ENCODE measurements at places on chromosomes 2 and 18.

GRCh38 chr2:147076634-147077033 lies 768.2 kb upstream of the ACVR2A start:
- H3K4me1 ChIP-seq, result no peaks in the 10 kb centered on the region
- DNase-seq, result no peak

DNA sequence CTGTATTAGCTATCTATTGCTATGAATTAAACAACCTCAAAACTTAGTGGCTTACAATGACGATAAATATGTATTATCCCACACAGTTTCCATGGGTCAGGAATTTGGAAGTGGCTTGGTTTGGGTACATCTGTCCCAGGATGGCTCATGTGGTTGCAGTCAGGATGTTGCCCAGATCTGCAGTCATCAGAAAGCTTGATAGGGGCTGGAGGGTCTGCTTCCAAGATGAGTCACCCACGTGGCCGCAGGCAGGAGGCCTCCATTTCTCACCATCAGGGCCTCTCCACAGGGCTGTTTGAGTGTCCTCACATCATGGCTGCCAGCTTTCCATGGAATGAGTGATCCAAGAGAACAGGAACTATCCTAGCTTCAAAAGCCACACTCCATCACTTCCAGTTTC lies 46.4 kb downstream of the CHRNA1 start:
- H3K36me3 ChIP-seq, result no peaks in the 10 kb centered on the region
- H3K27me3 ChIP-seq, result peaks cover 23% of the 10 kb centered on the region
- no peak overlapping the region for H3K27ac ChIP-seq
- peaks cover 6% of the 10 kb centered on the region for H3K4me1 ChIP-seq
- DNase-seq, result no peak

GRCh38 chr2:199057936-199058335 lies 399.8 kb downstream of the SATB2 start:
- no peak for DNase-seq
- H3K4me1 ChIP-seq, result no peaks in the 10 kb centered on the region
- no peaks in the 10 kb centered on the region for H3K27me3 ChIP-seq
- H3K36me3 ChIP-seq, result no peaks in the 10 kb centered on the region

DNA sequence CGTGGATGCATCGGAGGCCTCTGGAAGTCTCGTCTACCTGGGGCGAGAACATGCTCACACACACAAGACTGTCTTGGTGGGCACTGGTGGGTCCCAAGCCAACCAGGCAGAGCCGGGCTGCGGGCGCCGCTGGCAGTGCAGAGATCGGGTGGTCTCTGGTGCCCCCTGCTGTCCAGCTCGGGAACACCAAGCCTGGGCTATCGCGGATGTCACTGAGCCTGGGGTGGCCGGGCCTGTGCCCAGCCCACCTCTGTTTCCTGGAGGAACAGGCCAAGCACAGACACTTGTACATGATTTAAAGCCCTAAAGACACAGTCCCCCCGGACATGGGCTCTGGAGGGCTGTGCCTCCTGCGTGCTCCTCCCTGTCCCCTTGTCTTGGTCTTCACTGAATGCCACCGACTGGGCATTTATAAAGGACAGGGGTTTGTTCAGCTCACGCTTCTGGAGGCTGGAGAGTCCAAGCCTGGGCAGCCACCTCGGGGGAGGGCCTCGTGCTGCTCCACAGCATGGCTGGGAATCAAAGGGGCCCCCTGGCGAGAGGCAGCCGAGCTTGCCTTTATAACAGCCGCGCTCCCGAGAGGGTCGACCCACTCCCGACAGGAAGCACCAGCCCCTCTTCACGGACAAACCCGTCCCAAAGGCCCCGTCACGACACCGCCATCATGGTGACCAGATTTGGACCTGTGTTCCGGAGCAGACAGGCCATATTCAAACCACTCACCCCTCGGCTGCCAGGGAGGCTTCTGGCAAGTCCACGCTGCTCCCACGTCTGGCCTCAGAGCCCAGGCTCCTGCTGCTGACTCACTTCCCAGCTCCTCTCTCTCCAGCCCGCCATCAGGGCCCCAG lies 3.6 kb upstream of the OTOS start:
- peak; percentile 23 for DNase-seq
- H3K27me3 ChIP-seq, result peaks cover 25% of the 10 kb centered on the region
- no peak overlapping the region for H3K27ac ChIP-seq
- no peak overlapping the region for H3K4me3 ChIP-seq

DNA sequence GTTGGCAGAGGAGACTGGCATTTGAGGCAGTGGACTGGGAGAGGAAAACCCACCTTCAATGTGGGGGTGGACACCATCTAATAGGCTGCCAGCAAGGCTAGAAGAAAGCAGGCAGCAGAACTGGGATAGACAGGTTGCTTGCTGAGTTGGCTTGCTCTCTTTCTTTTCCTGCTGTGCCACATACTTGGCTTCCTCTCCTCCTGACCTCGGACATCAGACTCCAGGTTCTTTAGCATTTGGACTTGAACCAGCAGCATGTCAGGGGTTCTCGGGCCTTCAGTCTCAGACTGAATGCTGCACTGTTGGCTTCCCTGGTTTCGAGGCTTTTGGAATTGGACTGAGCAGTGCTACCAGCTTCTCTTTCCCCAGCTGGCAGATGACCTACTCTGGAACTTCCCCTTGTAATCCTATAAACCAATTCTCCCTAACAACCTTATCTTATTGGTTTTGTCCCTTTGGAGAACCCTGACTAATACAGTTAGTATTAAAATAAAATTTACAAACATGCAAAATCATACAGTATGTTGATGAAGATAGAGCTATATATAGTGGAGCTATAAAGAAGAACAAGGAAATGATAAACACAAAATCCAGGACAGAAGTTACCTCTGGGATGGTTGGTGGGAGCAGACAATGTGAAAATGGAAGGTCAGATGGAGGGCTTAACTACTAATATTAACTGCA lies 15.9 kb downstream of the DSEL start:
- H3K36me3 ChIP-seq, result peaks cover 4% of the 10 kb centered on the region
- H3K27ac ChIP-seq, result no peak overlapping the region
